ENCODE measurements at places on chromosomes 13 and 19. TPM values are rescaled to one million over a fixed set of nuclear protein-coding genes. Genes with fewer than 3 reads are reported as not detected.

ZNF528 gene
- 6.6 TPM for total RNA-seq

SLAIN1 gene
- 0.91 TPM for total RNA-seq

ANKRD27 gene
- 20.7 TPM for total RNA-seq

ERICH6B gene
- not detected for total RNA-seq

COX7A1 gene
- 22.6 TPM for total RNA-seq

All from epithelial cell of alveolus of lung (primary cell).